ENCODE measurements at places on chromosomes 7 and 10.

GRCh38 chr7:90777465-90777864 is 181.3 kb downstream of the CDK14 start:
- DNase-seq: no peak

- DNase-seq: peak; percentile 63
These were observed 199.3 kb downstream of the SNX10 start for GRCh38 chr7:26490640-26491624.

- no peak for DNase-seq
These were observed 48.6 kb upstream of the ADO start for GRCh38 chr10:62755662-62756653.

GRCh38 chr7:139105484-139105883 is 4.0 kb downstream of the ZC3HAV1 start:
- no peak for DNase-seq

GRCh38 chr10:73584737-73585136 is 6.4 kb downstream of the USP54 start:
- no peak for DNase-seq

GRCh38 chr10:122375679-122376160 is 1.2 kb downstream of the PLEKHA1 start:
- DNase-seq: no peak

GRCh38 chr10:74921744-74922143 is 95.3 kb downstream of the KAT6B start:
- DNase-seq: peak; percentile 88

- DNase-seq: no peak
These were observed 846.8 kb downstream of the IPMK start for GRCh38 chr10:57420881-57421280.

GRCh38 chr7:134298902-134299683 is 17.6 kb downstream of the SLC35B4 start:
- peak; percentile 43 for DNase-seq

GRCh38 chr10:48216744-48217143 is 57.8 kb downstream of the FRMPD2 start:
- no peak for DNase-seq

DNA sequence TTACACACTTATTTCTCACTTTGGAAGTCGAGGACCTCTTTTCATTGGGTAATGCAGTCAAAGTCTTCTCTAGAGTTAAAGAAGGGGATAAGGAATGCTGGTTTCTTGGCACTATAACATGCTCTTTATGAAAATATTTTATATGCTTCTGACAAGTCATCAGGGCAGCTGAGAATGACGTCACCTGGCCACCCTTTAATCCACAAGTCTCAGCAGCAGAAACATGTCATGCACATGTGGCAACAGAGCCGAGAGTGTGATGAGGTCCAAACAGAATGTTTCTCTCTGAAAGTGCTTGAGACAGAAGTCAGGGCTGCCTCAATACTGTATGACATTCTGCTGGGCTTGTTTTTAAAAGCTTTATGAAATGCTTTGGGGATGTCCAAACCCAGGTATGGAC is 63.5 kb upstream of the C10orf90 start:
- no peak for DNase-seq

- DNase-seq: peak; percentile 65
These were observed 12.9 kb downstream of the HSPB1 start for GRCh38 chr7:76315364-76315763.

GRCh38 chr10:72611783-72612182 is 14.1 kb downstream of the MICU1 start:
- no peak for DNase-seq

- DNase-seq: no peak
These were observed 8.0 kb upstream of the SPOCK2 start for GRCh38 chr10:72096115-72097000.

GRCh38 chr7:156731651-156732050 is 91.1 kb downstream of the RNF32 start:
- no peak for DNase-seq

Measured in eye (tissue), 1 donor.